ENCODE measurements at places on chromosomes 5 and 9.
A peak's percentile ranks its signal among the peaks of the same experiment; 100 is the strongest.

DNA sequence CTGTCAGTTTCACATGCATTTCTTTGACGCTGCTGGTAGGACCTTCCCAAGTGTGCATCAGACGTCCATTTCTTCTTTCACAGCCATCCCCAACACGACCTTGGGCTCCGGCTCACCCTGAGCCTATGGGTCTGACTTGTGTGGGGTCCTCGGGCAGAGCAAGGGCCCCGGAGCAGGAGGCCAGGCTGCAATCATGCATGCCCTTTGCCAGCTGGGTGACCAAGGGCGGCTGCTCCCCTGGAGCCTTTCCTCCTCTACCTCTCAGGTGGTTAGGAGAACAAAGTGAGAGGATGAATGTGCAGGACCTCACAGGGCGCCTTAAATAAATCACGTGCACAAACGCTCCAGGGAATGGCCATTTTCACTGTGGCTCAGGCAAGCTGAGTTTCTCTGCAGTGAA, 33.2 kb downstream of the TERT start:
- no peak for DNase-seq

DNA sequence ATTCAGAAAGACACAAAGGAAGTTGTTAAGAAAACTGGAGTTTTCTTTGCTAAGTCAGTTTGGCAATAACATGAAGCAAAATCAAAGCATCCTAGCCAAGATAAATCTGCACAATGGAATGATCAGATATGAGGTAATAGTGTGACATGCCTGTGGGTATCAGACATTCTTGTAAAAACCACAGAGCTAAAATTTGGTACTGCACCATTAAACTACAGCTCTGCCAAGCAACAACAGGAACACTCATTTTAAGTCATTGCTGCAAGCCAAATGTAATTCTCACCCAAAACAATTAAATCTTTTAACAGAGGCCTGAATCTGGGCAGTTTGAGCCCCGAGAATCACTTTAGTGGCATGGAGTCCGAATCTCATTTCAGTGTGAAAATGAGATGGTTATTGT, 96.6 kb downstream of the VCAN start:
- DNase-seq, result no peak

GRCh38 chr9:113178087-113178486, 27.3 kb downstream of the SLC31A2 start:
- no peak for DNase-seq

GRCh38 chr9:97437051-97437600, 25.2 kb downstream of the TDRD7 start:
- DNase-seq, result no peak

DNA sequence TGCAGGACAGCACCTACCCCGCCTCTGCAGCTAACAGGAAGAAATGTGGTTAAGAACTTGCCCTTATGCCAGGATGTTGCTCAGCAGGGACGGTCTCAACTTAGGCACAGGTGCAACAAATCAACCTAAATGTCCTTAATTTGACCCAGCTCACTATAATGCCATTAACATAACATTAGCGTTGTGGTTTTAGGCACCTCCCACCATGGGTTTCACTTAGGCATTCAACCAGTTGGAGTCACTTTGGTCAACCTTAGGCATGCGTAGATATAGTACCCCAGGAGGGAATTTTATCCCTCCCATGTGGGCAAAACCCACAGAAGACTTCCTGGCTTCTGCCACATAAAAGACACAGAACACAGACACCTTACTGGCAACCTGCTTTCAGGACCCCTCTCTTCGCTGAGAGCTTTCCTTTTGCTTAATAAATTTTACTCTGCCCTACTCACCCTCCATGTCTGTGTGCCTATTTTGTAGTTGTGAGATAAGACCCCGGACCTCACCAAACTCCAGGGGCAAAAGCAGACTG, 8.7 kb upstream of the ERAP1 start:
- DNase-seq, result no peak

GRCh38 chr5:81313686-81314085, 12.3 kb downstream of the ZCCHC9 start:
- DNase-seq, result no peak

GRCh38 chr9:21324047-21324446, 11.2 kb downstream of the KLHL9 start:
- no peak for DNase-seq

- DNase-seq, result no peak
These were observed 211.8 kb downstream of the GOLPH3 start for GRCh38 chr5:31962351-31962751.

DNA sequence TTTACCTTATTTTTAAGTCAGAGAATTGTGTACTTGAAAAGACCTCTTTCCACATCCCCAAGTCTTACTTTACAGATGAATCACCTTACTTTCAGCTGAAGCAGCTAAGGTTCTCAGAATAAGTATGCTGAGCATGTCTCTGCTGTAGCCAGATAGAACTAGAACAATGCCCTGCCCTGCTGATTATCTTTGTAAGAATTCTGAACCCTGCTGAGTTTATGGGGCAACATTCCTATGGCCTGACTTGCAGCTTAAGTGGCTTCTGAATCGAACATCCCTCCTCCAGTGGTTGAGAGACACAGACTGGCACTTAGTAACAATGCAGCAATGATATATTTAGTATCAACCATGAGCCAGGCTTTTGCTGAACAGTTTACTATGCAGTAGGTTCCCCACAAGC, 592.0 kb upstream of the WWC1 start:
- DNase-seq, result no peak

- no peak for DNase-seq
These were observed 5.7 kb downstream of the LCN1 start for GRCh38 chr9:135526730-135527571.

DNA sequence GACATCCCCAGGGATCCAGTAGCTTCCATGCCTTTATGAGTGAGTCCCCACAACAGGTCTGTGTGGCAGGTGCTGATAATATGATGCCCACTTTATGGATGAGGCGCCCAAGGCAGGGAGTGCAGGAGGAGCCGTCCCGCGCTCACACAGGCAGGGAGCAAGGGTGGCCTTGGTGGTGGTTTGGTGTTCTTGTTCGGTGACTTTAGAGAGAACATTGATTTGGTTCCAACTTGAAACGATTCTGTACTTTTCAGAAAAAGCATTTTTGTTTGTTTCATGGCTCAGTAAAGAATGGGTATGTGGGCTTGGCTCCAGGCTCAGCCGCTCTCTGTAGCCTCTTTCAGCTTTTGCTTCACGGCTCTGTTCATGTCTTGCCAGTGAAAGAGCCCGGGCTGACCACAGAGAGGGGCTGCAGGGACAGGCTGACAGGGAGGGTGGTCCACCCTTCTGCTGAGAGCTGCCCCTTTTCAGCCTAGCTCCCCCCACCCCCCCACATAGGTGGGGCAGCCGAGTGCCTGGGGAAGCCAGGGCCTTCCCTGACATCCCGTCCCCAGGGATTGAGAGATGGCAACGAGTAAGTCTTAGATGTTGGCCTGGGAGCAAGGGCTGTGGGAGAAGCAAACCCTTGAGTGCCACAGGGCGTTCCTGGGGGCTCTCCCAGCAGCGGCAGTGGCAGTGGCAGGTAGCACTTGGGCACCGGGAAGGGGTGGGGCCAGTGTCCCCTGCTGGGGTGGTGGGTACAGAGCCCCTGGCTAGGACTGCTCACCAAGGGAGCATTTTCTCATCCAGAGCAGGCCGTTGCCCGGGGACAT, 28.0 kb downstream of the NCS1 start:
- DNase-seq, result no peak

GRCh38 chr9:79195879-79196278, 375.9 kb upstream of the TLE4 start:
- no peak for DNase-seq

- DNase-seq, result no peak
These were observed 18.3 kb upstream of the TERT start for GRCh38 chr5:1312993-1313833.

- DNase-seq, result no peak
These were observed 140.9 kb downstream of the AOPEP start for GRCh38 chr9:94867281-94867841.

- no peak for DNase-seq
These were observed 16.3 kb downstream of the CARD19 start for GRCh38 chr9:93112116-93112863.

- DNase-seq, result no peak
These were observed 248.7 kb downstream of the SLIT3 start for GRCh38 chr5:169052207-169052606.

GRCh38 chr5:110686270-110686669, 40.2 kb downstream of the TMEM232 start:
- no peak for DNase-seq

DNA sequence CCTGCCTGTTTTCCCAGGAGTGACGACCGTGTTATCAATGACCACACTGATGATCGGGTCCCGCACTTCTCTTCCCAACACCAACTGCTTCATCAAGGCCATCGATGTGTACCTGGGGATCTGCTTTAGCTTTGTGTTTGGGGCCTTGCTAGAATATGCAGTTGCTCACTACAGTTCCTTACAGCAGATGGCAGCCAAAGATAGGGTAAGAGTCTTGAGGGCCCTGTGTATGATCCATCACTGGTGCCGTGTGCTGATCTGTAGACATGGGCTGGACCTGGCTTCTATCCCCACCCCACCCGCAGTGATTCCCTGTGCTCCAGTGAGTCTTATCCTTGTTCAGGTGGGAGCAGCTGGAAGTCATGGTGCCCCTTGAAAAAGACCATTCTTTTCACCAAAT, 26.0 kb downstream of the GABRP start:
- no peak for DNase-seq

DNA sequence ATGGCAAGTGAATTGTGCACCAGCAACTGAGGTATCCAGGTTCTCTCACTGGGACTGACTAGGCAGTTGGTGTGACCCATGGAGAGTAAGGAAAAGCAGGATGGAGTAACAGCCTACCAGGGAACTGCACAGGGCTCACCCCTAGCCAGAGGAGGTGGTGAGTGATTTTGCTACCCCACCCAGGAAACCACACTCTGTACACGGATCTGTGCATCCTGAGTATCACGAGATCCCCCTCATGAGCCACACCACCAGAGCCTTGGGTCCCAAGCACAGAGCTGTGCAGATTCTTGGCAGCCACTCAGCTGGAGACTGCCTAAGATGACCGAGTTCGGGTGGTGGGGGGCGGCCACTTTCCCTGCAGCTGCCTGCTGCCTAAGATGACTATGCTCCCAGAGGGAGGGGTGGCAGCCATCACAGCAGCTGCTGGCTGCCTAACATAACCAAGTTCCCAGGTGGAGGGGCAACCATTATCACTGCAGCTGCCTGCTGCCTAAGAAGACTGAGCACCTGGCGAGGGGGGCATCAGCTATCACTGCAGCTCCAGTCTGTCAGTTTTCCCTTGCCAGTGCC, 48.4 kb upstream of the EFNA5 start:
- DNase-seq, result no peak

DNA sequence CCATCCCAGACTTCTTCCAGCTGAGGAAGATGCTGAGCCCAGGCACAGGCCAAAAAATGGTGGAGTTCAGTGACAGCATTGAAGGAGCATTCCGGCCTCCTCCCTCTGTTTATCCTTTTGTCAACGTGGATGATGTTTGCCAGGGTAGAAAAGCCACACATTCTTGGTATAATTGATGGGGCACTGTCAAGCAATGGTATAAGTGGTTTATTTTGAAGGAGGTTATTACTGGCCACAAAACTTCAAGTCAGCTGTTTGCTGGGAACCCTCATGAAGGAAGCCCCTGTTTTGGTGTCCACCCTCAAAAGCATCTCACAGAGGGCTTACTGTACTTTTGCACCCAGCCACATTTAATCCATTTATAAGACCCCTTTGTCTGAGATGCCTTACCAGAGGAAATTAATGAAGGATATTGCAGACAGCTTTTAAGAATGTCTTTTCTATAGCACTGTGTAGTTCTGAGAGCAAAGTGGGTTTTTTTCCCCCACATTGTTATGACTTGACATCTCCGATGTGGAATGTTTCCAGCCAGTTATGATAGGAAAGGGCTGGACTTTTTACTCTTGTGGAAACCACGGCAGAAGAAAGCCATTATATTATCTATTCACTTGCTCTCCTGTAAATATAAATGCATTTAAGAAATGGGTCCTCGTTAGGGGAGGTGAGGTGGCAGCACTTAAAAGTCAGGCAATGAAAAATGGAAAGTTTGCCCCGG, 95.5 kb upstream of the SPATA31D4 start:
- DNase-seq, result no peak

GRCh38 chr5:21573416-21574314, 1279.5 kb downstream of the CDH12 start:
- DNase-seq, result no peak

DNA sequence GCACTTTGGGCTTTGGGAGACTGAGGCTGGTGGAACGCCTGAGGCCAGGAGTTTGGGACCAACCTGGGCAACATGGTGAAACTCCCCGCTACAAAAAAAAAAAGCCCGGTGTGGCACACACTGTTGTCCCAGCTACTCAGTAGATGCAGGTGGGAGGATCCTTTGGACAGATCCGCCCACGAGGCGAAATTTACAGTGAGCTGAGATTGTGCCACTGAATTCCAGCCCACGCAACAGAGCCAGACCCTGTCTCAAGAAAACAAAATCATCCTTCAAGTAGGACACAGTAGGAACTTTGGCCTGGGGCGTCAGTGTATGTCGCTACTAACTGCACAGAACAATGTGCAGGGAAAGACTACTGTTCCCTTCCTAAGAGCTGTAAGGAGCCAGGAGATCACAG, 4.8 kb downstream of the RPS14 start:
- DNase-seq, result no peak

- peak; percentile 72 for DNase-seq
These were observed 168.2 kb downstream of the DAB2IP start for GRCh38 chr9:121819428-121820231.

DNA sequence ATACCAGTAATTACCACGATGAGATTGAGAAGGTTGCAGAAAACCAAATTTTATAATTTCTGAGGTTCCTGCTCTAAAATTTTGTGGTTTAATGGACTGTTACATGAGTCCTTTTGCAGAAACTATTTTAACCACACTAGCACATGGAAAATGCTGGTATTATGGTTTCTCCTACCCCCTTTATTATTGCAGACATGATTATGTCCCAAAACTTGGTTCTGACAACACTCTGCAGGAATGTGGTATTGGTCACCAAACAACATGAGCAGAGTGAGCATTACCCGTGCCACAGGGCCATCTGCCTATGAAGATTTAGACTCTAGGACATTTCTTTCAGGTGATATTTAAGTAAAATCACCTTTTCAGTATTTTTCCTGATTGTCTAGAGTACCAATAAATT, 2.8 kb upstream of the ECM2 start:
- DNase-seq, result no peak

DNA sequence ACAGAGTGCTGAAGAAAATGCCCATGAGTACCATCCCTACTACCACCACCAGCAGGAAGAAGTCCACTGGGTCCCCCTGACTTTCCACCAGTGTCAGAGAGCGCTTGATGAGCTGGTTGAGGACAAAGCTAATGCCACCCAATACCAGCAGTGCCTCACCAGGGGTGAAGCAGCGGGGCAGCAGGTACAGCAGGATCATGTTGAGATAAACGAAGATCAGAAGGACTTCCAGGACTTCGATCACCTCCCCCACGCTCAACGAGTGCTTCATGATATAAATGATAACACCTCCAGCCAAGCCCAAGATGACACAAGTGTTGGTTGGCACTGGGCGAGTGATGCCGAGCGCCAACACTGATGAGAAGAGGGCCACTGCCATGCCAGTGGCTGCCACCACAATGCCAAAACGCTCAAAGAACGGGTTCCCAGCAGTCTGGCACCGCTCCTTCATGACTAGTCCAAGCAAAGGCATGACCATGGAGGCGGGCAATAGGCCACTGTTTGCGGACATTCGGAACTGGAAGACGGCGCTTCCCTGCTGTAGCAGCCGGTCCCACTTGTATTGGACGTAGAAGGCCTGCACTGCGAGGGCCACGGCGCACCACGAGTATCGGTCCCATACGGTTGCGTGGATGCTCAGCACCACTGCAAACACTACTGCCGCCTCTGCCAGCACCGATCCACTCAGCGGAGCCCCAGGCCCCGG, 679 bp downstream of the DOLK start:
- no peak for DNase-seq

- no peak for DNase-seq
These were observed 41.9 kb downstream of the ST8SIA4 start for GRCh38 chr5:100861148-100861547.

- peak; percentile 37 for DNase-seq
These were observed 102.5 kb downstream of the LIFR start for GRCh38 chr5:38453921-38454320.

Measured in vagina (tissue), 2 donors.